ENCODE measurements at places on chromosomes 16 and 17.

DNA sequence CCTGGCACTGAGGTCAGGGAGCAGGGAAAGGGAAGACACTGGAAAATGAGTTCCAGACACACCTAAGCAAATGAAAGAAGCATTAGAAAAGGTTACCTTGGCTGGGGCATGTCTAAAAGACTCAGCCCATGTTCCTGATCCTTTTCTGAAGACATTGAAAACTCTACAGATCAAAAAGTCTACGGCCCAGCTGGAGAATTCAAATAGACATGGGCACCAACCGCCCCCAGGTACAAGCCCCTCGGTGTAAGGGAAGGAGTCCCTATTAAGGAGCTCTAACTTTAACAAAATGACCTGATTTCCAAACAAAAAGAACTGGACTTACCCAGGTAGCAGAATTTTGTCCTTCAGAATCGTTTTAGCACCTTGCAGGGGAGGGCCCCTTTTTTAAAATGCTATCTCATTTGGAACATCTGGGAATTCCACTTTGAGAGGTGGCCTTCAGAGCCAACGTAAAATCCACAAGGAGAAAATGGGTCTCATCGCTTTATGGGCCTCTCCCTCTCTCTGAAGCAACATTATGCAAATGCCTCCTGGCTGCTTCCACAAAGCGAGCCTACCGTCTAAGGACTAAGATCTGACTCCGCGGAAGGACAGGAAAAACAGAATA lies 43.6 kb upstream of the RBFOX3 start:
- DNase-seq: no peak

DNA sequence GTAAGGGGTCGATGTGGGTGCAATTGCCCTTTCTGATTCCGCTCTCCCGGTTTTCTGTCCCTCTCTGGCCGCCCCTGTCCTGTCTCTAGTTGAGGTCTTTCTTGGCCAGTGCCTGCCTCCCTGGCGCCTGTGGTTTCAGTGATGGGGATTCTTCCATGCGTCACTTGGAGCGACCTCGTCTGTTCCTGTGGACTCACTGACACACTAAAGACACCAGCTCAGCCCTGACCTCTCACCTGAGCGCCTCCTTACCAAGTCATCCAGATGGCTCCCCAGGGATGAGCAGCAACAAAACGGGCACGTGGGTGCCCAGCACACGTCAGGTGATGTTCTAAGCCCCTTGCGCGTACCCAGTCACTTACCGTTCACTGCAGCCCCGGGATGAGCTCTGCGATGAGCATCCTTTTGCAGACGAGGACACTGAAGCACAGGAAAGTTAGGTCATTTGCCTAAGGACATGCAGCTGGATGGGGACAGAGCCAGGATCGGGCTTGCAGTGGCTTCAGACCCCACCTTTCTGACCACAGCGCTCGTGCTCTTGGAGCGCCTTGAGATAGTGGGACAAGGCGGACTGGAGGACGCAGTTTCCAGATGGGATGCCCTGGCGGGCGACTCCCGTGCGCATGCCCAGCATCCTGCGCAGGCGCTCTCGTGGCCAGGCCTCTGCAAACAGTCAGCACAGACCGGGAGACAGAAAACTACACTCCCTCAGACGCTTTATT lies 11.5 kb upstream of the LGALS3BP start:
- peak; percentile 1 for DNase-seq

DNA sequence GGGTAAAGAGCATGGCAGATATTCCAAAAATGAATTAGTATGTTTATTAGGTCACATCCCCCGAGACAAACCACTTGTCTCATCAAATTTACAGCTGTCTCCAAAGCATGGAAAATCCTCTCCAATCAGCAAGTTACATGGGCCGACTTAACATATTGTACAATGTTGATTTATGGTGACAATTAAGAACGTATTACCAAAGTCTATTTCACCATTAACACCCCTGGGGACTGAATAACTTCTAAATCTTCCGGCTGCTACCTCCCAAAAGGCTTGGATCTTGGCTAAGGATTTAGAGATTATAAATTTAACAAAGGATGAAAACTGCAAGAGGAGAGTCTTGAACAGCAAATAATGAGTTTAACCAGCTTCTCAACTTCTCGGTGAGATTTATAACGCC lies 311.9 kb downstream of the NPIPA8 start:
- DNase-seq: no peak

- DNase-seq: no peak
Observed at GRCh38 chr16:29662729-29663015, 375 bp upstream of the SPN start.

DNA sequence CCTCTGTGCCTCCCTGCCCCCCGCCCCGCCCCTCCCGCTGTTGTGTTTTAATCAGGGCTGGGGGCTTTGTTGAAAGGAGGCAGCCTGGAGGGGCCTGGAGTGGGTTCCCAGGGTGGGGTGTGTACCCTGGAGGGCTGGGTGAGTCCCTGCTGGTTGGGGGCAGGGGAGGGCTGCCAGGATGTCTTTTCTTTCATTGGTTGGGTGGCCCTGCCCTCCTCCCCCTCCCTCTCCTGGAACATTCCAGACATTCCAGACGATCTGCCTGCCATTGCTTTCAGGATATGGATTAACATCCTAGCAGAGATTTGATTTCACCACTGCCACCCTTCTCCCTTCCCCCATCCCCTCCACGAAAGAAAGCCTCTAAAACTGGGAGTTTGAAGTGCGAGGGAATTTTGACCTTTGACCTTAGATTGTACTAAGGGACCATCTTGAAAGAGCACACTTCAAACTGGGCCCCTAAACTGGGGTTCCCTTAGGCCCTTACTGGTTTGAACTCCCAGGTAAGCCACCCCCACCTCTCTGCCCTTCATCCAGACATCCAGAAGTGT lies 25.3 kb downstream of the IGF2BP1 start:
- DNase-seq: no peak

- no peak for DNase-seq
Observed at GRCh38 chr16:2986623-2987188, 6.5 kb upstream of the PKMYT1 start.

DNA sequence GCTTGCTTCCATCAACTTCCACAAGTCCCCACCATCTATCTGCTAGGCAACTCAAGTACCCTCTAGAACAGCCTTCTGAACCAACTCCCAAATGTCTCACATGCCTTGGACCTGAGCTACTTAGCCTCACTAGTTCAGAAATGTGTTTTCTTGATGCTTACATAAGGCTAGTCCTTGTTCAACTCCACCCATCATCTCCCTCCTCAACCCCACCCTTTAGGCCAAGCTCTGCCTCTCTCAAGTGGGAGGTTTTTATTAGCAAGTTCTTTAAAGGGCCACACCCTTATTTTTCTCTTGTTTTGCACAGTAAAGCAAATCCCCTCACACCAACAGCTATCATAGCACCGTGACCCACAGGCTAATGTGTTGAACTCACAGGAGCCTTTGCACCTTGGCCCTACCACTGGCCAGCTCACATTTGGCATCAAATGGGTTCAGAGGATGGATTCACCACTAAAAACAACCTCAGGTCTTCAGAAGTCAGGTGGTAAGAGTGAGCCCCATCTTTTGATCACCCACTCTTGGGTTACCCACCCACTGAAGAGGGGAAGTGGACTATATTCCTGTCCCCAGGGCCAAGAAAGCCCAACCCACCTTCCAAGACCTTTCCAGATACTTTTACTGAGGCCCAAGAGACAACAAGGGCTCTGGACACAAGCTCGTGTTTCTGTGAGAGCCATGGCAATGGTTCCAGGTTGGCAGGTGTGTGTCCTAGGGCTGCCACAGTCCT lies 12.2 kb downstream of the PIK3R5 start:
- DNase-seq: no peak

DNA sequence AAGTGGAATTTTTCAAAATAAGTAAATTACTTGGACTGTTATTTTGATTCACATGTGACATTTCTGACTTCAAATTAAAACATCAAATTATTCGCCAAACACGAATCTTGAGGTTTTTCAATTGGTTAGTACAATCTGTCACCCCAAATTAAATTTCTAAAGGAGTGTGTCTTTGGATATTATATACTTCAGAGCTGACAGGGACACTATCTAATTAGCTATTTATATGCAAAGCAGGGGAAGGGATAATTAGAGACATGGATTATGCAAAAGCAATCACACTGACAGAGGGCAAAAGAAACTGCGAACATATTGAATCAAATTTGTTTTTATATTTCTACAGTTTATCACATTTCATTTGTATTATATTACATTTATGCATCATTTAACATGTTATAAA lies 433.0 kb downstream of the KIF2B start:
- DNase-seq: no peak

GRCh38 chr17:72110942-72111318 lies 9.9 kb upstream of the SOX9 start:
- DNase-seq: no peak

DNA sequence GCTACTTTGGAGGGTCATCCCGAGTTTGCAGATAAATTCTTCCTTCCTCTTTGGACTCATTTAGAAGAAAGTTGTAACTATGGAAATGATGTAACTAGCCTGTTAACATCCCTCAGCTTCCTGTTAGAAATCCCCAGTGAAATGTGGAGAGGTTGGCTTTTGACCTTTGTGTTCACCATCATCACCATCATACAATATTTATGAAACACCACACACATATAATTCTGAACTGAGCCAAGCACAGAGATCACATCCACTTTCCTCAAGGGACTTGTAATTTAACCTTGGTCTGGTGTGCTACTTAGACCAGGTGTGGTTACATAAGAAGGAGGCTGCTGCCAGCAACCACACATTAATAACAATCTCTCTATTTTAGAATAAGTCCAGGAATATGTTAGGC lies 2.5 kb downstream of the CAPNS2 start:
- no peak for DNase-seq

- no peak for DNase-seq
Observed at GRCh38 chr17:12097326-12097725, 76.6 kb downstream of the MAP2K4 start.

DNA sequence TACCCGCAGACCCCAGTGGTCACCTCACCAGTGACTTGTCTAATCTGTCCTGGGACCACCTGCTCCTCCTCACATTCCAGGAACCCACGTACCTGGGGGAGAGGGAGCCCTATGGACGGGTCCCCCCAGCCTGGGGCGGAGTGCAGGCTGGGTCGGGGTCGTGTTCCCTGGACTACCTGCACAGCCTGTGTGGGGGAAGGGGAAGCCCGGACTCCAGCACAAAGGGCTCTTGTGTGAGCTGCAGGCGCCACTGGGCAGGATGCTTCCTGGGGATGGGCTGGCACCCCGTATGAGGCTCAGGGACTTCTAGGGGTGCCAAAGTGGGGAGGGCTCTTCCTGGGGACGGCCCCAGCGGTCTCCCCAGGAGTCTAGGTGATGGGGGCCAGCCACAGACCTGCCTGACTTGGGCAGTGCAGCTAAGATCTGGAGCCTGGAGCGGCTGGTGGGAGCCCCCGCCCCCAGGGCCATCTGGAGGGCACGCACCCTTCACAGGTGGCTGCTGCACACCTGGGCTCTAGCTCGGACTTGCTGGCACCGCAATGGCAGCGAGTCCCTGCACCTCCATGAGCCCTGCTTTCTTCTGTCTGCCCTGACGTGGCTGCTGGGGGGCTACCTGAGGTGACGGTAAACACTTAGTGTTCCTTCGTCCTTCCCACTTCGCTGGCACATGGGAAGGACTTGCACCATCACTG lies 7.5 kb downstream of the VASN start:
- DNase-seq: no peak

- peak; percentile 54 for DNase-seq
Observed at GRCh38 chr16:35598696-35599332, 2139.4 kb downstream of the TP53TG3F start.

DNA sequence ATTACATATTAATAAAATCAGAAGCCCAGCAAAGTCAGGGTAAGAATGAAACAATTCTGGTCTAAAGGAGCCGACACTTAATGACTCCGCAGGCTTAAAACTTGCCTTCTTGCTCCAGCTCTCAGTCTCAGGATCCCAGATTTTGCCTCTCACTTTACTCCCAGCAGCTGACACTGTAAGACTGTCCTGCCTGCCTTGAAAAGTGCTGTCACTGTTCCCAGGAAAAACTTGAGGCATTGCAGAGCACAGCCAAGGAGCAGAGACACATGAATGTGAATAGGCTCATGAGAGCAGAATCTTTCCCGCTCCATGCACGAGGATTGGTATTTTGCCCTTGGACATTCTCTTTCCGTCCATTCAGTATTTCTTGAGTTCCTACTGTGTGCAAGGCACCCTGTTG lies 457.6 kb upstream of the ZFHX3 start:
- no peak for DNase-seq

DNA sequence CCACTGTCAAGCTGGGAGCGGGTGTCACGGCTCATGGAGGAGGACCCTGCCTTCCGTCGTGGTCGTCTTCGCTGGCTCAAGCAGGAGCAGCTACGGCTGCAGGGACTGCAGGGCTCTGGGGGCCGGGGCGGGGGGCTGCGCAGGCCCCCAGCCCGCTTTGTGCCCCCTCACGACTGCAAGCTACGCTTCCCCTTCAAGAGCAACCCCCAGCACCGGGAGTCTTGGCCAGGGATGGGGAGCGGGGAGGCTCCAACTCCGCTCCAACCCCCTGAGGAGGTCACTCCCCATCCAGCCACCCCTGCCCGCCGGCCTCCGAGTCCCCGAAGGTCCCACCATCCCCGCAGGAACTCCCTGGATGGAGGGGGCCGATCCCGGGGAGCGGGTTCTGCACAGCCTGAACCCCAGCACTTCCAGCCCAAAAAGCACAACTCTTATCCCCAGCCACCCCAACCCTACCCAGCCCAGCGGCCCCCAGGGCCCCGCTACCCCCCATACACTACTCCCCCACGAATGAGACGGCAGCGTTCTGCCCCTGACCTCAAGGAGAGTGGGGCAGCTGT lies 11.6 kb downstream of the SLC52A1 start:
- DNase-seq: no peak

GRCh38 chr17:58911741-58912343 lies 156.2 kb downstream of the PPM1E start:
- DNase-seq: no peak

DNA sequence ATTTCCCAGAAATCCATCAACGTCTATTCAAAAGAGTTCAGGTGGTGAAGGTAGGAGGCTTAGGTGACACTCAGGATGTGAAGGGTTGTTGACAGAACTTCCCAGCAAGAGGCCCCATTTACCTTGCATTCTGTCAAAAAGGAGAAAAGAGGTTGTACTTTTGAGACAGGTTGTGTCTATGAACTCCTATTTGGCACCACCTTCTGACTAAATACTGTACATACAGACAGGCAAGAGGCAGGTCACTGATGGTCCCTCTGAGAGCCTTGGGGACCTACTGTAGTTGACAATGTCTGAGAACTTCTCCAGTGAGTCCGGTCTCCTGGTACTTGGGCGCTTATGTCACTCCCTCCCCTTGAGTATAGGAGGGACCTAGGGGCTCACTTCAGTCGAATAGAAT lies 479.3 kb upstream of the ZFHX3 start:
- DNase-seq: no peak

GRCh38 chr17:47305302-47305923 lies 18.3 kb upstream of the EFCAB13 start:
- DNase-seq: no peak

GRCh38 chr16:70676675-70677498 lies 9.0 kb downstream of the MTSS2 start:
- no peak for DNase-seq

- DNase-seq: no peak
Observed at GRCh38 chr17:6355196-6355595, 79.7 kb downstream of the AIPL1 start.
